ENCODE measurements at places on chromosomes 3 and 15.
A peak's percentile ranks its signal among the peaks of the same experiment; 100 is the strongest.

GRCh38 chr15:56989411-56989924 is 71.0 kb downstream of the TCF12 start:
- DNase-seq = peak; percentile 33

DNA sequence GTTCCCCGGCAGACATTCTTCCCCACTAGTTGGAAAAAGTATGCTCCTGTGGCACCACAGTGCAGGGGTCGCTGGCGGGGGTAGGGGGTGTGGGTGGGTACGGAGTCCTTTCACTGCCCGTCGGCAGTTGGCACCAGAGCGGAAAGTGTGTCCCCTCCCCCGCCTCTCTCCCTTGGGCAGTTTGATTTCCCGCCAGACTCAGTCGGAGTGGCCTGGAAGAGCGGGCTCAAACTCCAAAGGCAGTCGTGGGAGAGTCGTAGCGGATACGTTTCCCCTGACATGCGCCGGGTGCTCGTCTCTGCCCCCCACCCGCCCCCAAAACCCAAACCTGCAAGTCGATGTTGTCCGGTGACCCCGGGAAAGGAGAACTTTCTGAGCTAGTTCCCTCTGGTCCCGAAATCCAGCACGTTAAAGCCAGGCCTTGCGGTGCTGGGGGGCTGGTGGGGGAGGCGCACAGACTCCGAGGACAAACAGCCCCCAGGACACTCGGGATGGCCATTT is 4.4 kb upstream of the FOXB1 start:
- no peak for DNase-seq

- DNase-seq = no peak
Observed at GRCh38 chr3:1439395-1439794, 346.6 kb downstream of the CNTN6 start.

DNA sequence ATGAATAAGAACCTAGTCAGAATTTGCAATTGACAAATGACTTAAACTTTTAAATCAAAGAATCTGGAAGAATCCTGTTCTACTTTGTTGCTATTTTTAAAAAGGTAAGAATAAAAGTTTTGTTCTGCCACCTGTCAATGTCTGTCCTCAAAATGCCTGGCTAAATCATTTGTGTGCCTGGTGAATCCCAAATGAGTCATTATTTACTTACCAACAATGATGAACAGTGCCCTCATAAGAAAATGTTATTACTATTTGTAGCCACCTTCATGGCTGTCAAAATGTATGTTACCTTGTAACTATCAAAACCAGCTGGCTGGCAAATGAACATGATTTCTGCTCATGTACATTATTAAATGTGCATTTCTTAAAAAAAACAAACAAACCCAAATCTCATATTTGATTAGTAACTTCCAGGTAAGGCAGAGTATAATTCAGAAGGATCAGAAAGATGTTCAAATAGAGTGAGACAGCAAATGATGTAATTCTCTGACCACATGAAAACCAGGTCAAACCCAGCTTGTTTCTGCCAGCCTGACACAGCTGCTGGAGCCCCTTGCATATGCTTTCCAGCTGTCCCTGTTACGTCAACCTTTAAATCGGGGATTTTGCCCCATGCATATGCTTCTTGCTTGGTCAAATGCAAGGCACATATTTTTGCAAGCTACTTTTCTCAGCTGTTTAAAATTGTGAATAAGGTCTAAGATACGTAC is 137.9 kb downstream of the SSR3 start:
- no peak for DNase-seq

DNA sequence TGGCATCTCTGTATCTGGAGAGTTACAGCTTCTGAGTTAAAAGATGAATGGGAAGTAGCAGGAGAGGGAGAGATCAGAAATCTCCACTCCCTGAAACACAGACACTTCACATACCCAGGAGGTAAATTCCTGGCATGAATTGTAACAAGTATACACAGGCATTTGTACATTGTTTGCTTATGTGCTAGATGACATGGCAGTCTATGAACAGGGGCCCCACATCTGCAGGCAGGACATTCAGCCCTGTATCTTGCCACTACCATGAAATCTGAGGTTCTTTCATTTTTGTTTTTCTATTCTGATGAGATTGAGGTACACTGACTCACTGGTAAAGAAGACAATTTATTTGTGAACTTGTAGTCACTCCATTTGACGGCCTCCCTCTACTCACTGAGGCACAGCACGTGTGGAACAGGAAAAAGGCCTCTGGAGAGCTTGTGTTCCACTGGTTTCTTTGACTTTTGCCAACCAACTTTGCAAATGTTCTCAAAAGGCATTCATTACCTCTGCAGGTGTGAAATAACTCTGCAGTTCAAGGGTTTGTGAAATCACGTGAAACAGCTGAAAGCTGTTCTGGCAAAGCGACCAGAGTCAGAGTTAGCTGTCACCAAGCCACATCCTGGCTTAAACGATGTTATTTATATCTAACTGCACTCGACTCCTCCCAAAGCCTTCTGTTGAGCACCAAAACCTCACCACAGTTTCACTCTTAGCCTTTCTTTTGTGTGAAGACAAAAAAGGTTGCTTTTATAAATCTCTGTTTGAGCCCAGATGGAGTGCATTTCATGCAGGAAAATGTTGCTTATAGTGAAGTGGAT is 401.3 kb upstream of the CFAP20DC start:
- DNase-seq = no peak

DNA sequence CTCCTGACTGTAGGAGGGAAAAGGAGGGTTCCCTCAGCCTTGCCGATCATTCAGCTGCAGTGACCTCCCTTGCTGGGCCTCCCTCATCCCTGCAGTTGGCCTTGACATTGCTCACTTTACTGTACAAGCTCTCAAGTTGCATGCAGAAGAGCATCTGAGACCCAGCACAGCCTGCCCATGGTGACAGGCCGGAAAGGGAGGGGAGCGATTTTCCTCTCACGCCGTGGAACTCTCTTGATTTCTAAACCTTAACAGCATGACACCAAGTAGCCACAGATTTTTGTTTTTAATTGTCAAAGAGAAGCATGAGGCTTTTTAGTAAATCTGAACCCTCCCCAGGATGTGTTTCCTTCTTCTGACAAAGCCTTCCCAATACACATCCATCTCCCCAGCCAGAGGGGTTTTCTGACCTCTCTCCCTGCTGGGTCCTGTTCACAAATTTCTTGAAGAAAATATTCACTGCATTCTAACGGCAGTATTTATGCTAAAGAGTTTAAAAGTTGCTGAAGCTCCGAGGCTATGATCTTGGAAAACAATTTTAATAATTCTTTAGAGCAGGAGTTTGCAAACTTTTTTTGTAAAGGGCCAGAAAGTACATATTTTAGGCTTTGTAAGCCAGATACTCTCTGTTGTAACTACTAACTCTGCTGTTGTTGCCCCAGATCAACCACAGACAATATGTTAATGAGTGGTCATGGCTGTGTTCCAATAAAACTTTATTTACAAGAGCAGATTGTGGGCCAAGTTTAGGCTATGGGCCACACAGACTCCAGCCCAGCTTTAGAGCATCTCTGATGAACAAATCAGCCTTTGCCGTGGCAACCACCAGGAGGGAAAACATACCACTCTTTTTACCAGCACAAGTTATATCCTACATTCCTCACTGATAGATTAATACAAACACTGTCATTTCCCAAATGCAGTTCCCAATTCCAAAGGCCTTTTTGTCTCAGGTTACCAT is 34.8 kb downstream of the LMCD1 start:
- no peak for DNase-seq

GRCh38 chr3:171802590-171802956 is 7.7 kb downstream of the PLD1 start:
- no peak for DNase-seq

DNA sequence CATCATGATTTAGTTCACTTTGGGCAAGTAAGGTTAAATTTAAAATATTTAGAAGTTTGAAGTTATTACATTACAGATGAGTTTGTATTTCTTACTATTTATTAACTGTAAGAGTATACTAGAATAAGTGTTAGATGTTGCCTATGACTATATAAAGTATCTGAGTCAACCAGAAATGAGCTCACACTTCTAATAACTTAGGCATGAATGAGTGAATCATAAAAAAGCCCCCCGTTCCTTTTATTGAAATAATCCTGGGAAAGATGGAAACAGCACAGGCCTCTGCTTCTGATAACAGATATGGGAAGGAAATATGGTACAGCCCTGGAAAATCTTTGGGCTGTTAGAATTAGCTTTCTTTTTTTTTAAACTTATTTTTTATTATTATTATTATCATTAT is 66.6 kb upstream of the TGFBR2 start:
- peak; percentile 52 for DNase-seq

GRCh38 chr3:128364808-128365360 is 101.8 kb downstream of the DNAJB8 start:
- DNase-seq = no peak

DNA sequence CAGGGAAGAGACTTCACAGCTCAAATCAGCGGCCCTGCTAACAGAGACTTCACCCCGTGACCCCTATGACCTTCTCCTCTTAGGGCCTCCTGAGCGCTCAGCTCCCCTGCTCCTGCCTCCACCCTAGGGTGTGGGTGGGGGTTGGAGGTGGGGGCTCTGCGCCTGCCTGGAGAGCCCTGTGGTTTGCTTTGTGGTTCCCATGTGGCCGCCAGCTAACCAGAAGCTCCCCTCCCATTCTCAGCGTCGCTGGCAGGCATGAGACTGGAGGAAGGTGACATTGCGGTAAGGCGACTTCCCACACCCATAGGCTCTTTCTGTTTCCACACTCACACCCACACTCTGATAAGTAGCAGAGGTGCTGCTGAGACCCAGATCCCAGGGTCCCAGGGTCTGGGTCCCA is 27.6 kb downstream of the XYLB start:
- DNase-seq = no peak

GRCh38 chr3:100525753-100526612 is 33.6 kb downstream of the TMEM45A start:
- no peak for DNase-seq

DNA sequence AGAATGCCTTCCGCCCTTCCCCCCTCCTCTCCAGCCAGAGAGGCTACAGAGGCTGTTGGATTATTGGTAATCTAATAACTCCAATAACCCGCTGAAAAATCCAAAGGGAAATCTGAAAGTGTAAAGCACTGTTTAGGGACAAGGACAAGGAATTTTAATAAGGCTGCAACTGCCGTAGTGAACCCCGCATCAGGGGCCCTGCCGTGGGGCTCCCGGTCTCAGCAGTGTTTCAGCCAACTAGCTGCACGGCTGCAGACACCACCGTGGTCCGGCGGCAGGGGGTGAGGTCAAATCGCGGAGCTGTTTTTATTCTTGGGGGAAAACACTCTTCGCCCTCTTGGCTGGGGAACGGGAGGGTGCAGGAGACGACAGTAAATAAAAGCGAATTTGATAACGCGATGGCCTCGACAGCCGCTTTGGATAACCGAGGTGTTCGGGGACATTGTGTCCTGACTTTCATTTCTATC is 6.1 kb downstream of the BCL6 start:
- no peak for DNase-seq

DNA sequence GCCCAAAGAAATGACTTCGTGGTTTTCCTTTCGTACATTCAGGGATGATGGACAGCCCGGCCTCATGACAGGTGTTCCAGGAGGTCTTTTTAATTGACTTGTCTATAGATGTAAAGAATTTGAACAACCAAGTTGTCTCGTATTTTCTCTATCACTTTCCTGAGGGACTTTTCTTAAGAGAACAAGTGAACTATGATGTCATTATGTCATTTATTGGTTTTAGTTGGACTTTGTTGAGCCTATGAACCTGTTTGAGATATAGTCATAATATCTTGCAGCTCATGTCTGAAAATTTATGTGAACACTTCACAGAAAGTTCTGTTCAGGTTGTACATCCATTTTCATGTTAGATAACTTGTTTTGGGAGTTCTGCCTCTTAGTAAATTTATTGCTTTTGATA is 89.2 kb downstream of the RBMS3 start:
- no peak for DNase-seq

GRCh38 chr3:18902081-18902793 is 246.1 kb upstream of the KCNH8 start:
- no peak for DNase-seq

DNA sequence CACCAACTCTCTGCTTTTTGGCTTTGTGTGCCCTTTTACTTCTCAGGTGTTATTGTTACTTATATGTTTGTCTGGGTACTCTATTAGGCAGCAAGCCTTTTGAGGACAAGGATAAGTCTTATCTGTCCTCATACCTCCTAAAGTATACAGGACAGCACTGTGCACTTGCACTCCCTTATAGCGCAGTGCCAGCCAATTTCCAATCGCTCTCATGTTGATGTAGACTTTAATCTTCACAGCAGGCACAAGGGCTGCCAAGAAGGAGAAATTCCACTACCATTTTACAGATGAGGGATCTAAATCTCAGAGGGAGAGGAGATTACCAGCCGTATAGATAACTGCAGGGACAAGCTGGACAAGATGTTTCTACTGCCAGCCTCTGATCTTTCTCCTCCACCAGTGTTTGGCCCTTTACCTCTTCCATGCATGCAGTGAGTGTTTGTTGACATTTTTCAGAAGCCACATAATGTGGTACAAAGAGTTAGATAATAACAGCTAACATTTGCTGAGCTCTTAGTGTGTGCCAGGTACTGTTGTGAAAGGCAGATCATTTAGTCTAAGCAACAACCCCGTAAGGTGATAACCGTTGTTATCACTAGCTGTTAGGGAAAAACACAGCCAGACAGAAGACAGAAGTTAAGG is 30.1 kb downstream of the SST start:
- no peak for DNase-seq

- DNase-seq = peak; percentile 1
Observed at GRCh38 chr3:16665282-16665741, 60.1 kb upstream of the DAZL start.

- DNase-seq = no peak
Observed at GRCh38 chr15:92020207-92020606, 166.7 kb downstream of the SLCO3A1 start.

GRCh38 chr3:12388185-12388584 is 96.1 kb upstream of the TSEN2 start:
- no peak for DNase-seq

GRCh38 chr3:148075771-148076716 is 621.7 kb upstream of the AGTR1 start:
- no peak for DNase-seq

DNA sequence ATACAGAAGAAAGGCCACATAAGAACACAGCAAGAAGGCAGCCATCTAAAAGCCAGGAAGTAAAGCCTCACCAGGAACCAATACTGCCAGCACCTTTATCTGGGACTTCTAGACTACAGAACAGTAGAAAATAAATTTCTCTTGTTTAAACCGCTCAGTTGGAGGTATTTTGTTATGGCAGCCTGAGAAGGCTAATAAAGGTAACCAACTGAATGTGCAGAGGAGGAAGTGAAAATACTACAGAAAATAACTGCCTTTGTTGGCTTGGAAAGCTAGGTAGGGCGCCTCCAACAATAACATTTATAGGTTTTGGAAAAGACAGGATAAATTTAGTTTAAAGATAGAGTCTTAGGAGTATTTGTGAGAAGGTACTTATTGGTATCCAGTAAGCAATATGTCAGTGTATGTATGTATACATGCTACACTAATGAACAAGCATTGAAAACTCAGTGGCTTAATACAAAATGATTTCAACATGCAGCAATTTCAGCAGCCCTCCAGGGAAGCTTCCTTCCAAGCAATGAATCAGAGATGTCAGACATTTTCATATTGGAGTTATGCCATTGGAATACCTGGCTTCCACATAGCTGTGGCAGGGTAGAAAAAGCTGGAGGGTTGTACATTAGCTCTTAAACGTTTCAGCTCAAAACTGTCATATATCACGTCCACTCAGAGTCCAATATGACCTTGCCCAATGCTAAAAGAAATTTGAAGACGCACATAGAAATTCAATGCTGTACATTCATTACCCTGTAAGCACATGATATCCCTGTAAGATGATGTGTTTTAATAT is 48.9 kb downstream of the ZBBX start:
- no peak for DNase-seq

Measured in suppressor macrophage treated with lipopolysaccharide for 1 hour (primary cell).